ENCODE measurements at places on chromosomes 5 and 9.

- DNase-seq: peak; percentile 32
Measured at GRCh38 chr9:131668439-131669268, 71.2 kb downstream of the RAPGEF1 start.

- peak; percentile 90 for DNase-seq
Measured at GRCh38 chr9:95316794-95317118, 753 bp downstream of the FANCC start.

GRCh38 chr5:42021923-42022322 is 96.8 kb downstream of the FBXO4 start:
- DNase-seq: no peak

DNA sequence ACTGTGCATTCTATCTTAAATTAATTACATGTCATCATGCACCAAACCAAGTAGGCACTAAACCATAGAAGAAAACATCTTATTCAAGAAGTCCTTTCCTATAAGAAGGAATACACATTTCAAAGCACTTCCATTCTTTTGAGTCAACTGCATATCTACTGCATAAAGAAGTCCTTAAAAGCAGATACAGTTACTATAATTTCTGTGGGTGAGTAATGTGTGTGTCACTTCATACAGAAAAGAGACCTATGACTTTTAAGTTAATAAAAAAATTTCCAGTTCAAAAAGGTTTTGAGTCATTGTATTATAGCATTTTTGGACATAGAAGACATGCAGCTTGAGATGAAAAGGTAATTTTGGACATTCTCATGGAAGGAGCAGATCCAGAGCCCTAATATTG is 125.0 kb downstream of the DTWD2 start:
- no peak for DNase-seq

- DNase-seq: no peak
Measured at GRCh38 chr9:99054581-99054980, 50.3 kb upstream of the TGFBR1 start.
